ENCODE measurements at places on chromosomes 2 and 18. TPM values are rescaled to one million over a fixed set of nuclear protein-coding genes. Genes with fewer than 3 reads are reported as not detected.

CHAC2 gene
- total RNA-seq: 2.9 TPM

ZC3H6 gene
- 9.1 TPM for total RNA-seq

COL3A1 gene
- 35,960 TPM for total RNA-seq

SMARCAL1 gene
- 33.7 TPM for total RNA-seq

- no peak for DNase-seq
Measured at GRCh38 chr2:20173064-20173463, 51.9 kb downstream of the SDC1 start.

DNA sequence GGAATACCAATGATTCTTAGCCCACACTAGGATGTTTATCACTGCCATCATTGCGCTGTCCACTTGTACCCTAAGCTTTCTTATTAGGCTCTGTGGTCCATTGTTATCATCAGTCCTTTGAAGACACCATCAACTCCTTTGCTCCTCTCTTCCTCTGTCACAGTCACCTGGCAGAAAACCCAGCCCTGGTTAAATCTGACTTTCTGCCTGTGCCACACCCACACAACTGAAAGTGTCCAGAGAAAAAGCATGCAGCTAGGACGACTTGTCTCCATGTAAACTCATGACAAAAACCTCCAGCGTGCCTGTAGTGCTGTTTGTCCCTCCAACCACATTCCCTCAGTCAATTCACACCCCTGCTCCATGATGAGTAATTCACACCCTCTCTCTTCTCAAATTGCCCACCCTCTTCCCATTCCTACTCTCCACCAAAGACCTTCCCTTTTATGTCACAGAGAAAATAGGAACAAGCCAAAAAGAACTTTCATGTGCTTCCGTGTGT lies 297.4 kb upstream of the MGAT5 start:
- no peak for DNase-seq

- peak; percentile 94 for DNase-seq
Measured at GRCh38 chr2:236663287-236664101, 93.9 kb downstream of the ACKR3 start.

DNA sequence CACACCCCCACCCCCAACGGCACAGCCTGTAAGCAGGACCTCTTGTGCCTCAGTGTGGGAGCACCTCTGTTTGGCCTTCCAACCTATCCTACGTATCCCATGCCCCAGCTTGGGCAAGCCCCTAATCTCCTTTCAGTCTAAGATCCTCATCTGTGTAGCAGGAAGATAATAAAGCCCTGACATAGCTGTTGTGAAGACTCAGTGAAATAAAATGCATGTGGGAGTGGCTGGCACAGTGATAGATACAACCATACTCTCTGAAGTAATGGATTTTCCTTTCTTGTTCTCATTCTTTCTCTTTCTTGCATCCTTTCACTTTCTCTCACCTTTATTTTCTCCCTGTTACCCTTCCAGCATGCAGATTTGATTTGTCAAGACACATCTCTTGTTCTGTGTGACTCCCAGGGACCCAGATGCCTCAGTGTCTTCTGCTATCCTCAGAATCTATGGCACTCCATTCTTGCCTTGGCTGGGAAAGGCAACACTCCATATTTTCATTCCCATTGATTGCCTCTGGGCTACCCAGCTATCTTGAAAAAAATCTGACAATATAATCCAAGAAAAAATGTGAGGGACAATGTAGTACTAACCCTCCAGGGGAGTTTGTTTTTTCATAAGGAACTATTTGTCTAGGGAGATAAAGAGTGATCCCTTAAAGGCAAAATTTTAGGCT lies 207.2 kb upstream of the SETBP1 start:
- DNase-seq: no peak

DNA sequence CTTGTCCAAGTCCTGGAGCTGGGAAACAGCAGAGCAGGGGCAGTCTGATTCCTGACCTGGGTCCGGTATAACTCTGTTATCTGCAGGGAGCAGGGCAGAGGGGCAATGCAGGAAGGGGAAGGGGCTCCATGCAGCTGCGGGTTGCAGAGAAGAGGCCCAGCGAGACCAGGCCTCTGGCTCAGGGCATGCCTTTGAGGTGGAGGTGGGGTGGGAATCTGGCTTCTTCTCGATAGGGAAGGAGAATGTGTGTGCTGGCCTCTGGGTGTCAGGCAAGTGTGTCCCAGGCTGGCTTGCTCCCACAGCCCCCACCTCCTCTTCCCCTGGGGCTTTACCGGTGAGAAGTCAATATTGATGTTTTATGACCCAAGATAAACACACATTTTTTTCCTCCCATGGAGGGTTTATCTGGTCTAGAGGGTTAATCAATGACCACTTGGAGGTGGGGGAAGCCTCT lies 187.1 kb upstream of the HAAO start:
- no peak for DNase-seq

GRCh38 chr18:61600422-61600821 lies 267.2 kb downstream of the CDH20 start:
- DNase-seq: no peak

DNA sequence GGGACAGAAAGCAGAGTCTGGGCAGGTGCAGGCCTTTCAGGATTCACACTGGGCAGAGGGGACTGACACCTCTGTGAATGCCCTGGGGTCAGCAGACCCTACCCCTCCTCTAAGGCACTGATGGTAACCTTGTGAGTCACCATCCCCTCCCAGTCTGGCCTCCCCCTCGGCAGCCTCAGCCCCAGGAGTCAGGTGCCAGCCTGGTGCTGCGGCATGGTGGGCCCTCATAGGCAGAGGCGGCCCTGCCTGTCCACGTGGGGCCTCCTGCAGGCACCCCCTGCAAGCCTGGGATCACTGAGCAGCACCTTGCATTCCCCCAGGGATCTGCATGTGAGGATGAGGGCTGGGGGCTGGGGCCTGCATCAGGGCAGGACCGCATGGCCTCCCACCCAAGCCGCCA lies 4.8 kb upstream of the GPR17 start:
- DNase-seq: no peak

GRCh38 chr18:45825258-45826044 lies at the start of gene SIGLEC15:
Gene SIGLEC15, plus strand, starts transcription at chr18:45825675. Its CDS starts 54 bp downstream, at chr18:45825729.
- DNase-seq: no peak

GRCh38 chr2:181853696-181854095 lies 37.8 kb upstream of the ITPRID2 start:
- DNase-seq: no peak

DNA sequence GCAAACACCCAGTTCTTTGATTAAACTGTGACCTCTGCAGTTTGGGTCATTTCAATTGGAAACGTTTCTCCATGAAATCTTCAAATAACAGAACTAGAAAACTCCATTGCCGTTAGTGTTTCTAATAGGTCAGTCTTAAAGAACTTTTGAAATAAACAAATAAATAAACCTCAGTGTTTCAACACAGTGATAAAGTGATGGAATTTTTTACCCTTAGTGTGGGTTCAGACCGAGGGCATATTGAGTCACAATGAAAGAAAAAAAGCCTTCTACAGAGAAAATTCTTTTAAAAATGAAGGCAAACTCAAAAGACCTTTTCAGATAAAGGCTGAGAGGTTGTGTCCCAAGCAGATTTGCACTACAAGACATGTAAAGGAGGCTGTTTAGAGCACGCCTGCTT lies 149.6 kb downstream of the NCKAP5 start:
- no peak for DNase-seq

DNA sequence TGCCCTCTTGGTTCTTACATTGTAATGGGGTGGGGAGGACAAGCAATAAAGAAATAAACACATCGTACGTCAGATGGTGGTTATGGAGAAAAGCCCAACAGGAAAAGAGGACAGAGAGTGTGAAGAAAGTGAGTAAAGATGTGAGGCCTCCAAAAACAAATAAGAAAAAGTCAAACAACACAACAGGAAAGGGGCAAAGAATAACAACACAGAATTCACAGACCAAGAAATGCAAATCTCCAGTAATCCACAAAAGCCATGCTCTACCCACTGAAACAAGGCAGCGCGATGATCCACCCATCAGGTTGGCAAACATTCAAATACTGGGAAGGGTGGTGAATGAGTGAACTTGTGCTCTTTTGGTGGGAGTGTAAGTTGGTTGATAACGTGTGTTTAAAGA lies 16.7 kb upstream of the DUSP2 start:
- DNase-seq: peak; percentile 24

- DNase-seq: peak; percentile 24
Measured at GRCh38 chr2:10169581-10169980, 47.0 kb downstream of the RRM2 start.

DNA sequence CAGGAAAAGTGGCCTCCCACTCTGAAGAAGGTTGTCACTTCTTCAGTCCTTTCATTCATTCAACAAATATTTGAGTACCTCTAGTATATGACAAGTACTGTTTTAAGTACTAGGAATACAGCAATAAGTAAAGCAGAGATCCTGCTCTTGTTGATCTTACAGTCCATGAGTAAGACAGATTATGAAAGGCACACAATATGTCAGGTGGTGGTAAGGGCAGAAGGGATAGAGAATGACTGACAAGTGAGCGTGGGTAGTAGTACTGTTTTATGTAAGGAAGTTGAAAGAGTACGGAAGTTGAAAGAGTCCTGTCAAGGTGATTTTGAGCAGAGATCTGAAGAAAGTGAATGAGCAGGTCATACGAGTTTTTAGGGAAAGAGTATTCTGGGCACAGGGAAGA lies 111.3 kb downstream of the GALNT1 start:
- peak; percentile 45 for DNase-seq

DNA sequence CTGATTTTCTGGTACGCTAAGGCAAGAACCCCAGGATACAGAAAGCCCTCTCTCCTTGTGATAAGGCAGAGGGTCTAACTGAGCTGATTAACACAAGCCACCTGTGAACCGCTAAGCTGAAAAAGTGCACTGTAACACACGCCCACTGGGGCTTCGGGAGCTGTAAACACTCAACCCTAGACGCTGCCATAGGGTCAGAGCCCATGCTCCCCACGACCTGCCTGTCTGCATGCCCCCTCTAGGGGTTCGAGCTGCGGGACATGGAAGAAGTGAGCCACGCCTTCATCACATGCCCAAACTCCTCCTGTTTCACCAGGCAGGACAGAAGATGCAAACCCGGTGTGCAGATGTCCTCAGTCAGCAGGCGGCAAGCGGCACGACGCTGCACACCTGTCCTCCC lies 173.9 kb upstream of the RAB12 start:
- DNase-seq: no peak

DNA sequence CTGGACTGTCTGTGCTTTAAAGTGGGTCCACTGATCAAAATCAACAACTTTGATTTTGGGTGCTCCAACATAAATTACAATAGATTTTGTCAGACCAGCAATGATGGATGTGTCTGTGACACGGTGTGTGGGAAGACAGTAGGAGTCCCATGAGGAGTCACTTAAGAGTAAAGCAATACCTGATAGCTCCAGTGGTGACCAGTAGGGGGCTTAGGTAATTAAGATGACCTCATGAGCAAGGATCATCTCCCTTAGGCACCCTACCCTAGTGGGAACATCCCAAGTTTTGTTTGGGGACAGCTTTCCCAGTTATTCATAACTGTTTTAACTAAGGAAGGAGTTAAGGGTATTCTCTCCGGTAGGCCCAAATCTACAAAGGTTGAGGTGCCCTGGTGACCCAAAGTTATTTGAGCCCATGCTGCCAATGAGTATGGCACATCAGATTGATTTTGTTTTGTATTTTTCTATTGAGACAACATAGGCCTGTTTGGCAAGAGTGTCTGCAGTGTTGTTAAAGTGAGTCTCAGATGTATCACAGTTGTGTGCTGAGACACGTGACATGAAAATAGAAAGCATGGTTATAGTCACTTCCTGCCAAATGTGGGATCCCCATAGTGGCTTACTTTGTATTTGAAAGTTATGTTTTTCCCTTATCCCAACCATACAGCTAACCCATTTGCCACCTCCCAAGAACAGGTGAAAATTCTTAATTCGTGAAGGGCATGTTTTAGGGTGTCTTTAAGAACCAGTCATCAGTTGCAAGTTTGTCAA lies 1337.6 kb upstream of the SLC39A10 start:
- DNase-seq: no peak

Measured in umbilical cord (tissue), 2 donors.